CD4-positive, alpha-beta T cell treated with Interleukin-1 beta for 1 hour (primary cell): ENCODE measurements at places on chromosomes 4 and X.

GRCh38 chr4:176377780-176378179, 58.0 kb downstream of the SPCS3 start:
- no peak for DNase-seq

DNA sequence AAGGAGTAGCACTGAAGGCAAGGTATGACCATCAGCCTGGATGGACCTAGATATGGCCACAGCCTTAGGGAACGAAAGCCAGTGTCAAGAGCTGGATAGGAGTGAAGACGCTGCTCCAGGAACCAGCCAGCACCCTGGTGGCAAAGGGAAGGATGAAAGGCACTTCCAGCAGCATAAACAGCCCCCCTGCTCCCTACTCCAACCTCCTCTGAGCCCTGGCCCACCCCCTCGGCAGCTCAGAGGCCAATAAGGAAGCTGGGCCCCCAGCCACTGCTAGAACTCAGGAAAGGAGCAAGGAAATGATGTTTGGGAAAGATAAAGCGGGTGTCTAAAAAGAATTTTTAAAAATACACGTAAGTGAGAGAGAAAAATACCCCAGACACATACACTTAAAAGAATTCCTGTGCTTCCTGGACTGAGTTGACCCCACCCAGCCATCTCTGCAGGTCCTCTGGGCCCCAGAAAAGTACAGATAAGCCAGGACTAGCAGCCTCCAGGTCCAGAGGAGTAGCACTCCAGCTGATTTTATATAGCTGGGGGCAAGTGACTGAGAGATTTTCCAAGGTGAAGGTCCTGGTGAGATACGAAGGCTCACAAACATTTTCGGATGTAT, 170.4 kb downstream of the SHROOM4 start:
- no peak for DNase-seq

DNA sequence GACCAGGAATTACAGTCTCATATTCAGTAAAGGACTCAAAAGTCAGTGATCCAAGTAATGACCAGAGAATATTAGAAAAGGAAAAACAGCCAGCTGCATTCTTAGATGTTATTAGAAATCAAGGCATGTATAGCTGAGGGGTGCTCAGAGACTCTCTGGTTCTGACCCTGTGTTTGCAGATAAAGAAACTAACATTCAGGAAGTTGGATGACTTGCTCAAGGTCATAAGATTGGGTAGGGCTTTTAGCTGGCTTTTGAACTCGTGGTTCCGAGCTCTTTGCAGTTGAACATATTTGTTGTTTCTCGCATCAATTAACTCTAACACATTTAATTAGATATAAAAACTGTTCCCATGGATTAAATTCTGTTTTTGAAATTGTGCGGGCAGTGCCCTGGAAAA, 62.5 kb upstream of the ENPP6 start:
- DNase-seq = no peak

DNA sequence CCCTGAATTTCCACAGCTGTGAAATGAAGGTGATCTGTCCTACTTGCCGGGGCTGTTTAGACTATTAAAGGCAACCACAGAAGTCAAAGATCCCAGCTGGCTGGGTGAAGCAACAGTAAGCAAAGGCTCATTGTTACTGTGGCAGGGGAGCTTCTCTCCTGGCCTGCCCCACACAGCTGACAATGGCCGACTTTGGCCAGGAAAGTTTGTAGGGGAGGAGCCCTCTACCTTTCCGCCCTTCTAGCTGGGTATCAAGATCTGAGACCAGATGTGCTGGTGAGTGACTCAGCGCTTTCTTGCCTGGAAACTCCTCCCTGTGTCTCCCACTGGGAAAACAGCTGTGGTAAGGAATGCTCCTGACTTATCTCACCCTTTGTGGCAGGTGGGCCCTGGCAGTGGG, 21.1 kb downstream of the RASSF6 start:
- DNase-seq = no peak

GRCh38 chr4:54497947-54498346, 159.8 kb upstream of the KIT start:
- no peak for DNase-seq

DNA sequence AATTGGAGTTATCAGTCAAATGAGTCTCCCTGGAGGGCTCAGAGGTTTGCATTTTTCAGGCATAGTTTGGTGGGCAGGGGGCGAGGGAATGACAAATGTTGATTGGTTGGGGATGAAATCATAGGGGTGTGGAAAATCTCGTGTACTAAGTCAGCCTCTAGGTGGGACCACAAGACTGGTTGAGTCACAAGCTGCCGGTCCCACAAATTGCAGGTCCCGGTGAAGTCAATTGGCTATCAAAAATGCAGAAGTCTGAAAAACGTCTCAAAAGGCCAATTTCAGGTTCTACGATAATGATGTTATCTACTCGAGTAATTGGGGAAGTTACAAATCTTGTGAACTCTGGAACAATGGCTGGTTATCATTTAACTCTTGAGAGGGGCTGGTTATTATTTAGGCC, 98.8 kb upstream of the DHX15 start:
- no peak for DNase-seq

GRCh38 chr4:16140231-16140878, 56.5 kb upstream of the PROM1 start:
- no peak for DNase-seq

GRCh38 chr4:139740121-139740520, 74.5 kb downstream of the MGST2 start:
- no peak for DNase-seq

- no peak for DNase-seq
Measured at GRCh38 chr4:74056114-74056857, 17.8 kb upstream of the CXCL3 start.

DNA sequence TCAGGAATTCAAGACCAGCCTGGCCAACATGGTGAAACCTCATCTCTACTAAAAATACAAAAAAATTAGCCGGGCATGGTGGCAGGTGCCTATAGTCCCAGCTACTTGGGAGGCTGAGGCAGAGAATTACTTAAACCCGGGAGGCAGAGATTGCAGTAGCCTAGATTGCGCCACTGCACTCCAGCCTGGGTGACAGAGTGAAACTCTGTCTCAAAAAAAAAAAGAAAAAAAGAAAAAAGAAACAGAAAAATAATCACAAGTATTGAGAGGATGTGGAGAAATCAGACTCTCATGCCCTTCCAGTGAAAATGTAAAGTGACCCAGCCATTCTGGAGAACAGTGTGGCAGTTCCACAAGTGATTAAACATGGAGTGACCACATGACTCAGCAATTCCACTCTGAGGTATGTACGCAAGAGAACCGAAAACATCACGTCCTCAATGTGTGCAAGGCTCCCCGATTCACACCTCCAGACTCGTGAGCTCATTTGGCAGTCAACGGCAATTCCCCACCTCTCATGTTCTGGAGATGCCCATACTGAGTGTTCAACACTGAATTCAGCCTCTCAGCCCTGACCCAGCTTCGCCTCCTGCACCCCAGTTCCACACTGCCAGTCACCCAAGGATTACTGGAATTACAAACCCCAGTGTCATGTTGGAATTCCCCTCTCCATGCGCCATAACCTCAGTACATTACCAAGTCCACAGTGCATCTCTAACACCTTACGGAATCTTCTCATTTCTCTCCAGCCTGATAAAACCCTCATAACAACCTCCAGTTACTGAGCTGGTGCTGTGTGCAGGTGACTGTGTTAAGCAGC, 21.1 kb downstream of the ACOX3 start:
- DNase-seq = no peak

DNA sequence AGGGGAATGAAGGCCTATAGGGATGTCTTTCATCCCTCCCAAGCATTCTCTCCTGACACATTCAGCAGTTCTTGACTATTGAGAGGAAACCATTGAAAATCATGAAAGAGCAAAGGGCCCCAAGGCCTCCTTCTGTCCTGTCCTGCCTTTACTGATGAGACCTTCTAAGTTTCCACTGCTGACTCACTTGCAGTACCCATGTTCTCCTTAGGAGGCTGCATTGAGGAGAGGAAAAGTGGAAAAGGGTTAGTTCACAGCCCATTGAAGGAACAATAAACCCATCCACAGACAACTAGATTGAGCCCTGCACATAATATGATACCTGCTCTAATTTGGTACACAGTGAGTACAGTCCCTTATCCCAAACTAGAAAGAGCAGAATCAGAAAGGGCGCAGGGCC, 115.1 kb upstream of the PNPLA4 start:
- DNase-seq = no peak

- no peak for DNase-seq
Measured at GRCh38 chr4:89661173-89661899, 175.6 kb downstream of the SNCA start.
